ENCODE measurements at places on chromosomes 11 and 22.
A peak's percentile ranks its signal among the peaks of the same experiment; 100 is the strongest.

DNA sequence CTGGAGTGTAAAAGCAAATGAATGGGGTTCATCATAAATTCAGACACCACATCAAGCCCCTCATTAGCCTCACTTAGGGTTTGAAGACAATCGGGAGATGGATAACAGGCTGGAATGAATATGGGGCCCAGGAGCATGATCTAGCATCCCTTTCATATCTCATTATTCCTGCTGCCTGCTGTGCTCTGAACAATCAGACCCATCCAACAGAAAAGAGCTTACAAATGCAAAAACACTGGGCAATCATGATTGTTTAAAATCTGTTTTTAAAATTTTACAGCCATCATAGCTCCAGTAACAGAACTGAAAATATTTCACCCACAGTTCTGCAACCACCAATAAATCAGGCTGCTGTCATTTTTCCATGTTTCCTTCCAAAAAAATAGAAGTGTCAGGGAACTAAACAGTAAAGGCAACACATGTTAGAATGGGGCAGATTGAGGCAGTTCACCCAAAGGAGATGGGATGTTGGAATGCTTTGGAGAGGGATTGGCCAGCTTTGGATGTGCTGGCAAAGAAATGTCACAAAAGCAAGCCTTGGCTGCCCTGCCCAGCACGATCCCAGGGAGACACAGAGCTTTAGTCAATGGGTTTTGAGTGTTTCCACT lies 47.8 kb upstream of the BMAL1 start:
- DNase-seq: no peak

GRCh38 chr11:92130421-92130831 lies 94.2 kb upstream of the FAT3 start:
- no peak for DNase-seq

DNA sequence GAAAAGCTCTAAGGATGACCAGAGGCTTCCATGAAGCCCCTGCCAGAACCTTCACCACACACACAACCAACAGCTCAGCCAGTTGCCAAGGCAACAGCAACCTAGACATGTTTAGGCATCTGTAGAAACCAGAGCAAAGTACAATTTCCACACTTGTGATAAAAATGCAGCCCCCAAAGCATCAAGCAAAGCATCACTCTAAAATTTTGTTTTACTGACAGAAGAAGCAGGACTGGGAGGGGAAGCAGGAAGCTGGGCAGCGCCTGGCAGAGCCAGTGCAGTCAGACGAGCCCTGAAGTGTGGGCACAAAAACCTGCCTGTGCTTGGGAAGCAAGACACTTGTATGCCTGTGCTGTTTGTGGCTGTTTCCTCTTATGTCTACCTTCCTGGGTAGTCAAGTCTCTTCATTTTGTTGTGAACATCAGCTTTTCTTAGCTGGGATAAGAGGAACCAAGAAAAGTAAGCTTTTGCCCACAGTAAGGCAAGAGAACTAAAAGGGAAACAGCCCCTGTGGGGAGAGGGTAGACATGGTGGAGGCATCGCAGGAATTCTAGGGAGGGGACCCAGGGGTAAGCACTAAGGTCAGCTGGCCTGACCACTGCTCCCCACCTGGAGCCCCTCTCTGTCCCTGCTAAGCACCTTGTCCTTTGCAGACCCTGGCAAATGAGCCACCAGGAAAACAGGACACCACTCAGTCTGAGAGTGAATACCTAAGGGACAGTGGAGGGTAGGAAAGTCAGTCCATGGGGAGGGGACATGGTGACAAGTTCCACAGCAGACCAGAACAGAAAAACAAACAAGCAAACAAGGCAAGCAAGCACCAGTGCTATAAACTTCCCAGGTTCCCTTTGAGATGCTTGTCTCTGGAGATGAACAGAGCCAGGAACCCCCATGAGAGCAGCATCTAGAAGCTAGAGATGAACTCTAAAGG lies 13.4 kb downstream of the PACSIN2 start:
- DNase-seq: peak; percentile 21

GRCh38 chr11:5524756-5525155 lies 8.3 kb upstream of the UBQLNL start:
- no peak for DNase-seq

DNA sequence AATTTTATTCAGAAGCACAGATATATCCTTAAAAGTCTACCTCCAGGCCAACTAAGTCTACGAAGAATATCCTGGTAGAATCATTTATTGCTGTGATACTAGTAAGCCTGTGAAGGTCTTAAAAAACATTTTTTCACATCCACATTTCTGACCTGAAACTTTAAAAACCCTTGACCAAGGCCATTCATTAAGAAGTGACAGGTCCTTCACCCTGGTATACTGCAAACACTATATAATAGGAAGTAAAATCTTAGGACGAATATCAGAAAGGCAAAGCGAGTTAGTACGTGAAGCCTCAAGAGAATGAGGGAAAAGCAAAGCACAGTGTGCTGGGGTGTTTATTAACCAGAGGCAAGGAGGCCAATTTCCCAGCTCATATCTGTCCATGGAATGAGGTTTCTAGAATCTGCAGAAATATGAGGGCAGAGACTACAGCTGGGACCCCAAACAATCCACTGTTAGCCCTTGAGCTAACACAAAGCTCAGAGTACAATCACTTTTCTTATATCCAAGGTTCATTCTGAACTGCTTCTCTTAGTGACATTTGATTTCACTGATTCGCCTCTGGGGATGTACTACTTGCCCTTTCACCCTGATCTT lies 71.0 kb downstream of the AMBRA1 start:
- DNase-seq: no peak

- no peak for DNase-seq
These were observed 29.9 kb upstream of the COMT start for GRCh38 chr22:19911540-19912270.

DNA sequence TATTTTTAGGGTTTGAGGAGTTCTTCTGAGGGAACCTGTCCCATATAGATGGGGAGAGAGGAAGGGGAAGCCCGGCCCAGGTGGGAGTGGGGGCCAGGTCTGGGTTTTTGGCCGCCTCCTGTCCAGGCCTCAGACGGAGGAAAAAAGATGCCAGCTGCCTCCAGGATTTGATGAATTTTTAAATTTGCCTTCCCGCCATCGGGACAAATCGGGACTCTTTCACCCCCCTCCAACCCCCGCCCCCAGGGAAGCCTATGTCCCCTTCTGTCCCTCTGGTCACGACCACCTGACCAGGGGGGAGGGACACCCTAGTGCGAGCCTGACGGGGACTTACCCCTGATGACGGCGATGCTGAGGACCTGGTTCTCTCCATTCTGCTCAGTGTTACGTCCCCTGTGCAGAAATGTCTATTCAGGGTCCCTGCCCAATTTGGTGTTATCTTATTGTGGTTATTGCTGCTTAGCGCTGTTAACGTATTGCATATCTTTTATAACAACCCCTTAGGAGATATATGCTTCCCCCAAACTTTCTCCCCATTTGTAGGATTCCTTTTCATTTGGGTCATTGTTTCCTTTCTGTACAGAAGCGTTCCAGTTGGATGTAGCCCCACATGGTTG lies 115.9 kb upstream of the GRK3 start:
- DNase-seq: no peak

DNA sequence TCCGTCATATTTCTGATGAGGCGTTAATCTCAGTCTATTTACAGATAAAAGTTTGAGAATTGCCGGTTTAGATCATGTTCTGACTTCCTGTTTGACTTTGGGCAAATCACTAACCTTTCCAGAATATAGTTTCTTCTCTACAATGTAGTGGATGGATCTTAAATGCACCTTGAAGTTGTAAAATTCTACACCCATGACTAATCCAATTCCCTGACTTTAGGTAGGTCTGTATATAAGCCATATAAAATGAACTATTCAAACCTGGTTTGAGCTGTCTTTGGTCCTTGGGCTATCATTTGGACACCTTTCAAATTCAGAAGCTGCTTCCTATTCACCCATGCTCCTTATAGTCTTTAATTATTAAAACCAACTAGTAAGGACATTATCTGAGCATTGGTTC lies 52.2 kb upstream of the BLID start:
- DNase-seq: no peak

GRCh38 chr11:2521733-2522630 lies 77.2 kb downstream of the KCNQ1 start:
- DNase-seq: no peak

DNA sequence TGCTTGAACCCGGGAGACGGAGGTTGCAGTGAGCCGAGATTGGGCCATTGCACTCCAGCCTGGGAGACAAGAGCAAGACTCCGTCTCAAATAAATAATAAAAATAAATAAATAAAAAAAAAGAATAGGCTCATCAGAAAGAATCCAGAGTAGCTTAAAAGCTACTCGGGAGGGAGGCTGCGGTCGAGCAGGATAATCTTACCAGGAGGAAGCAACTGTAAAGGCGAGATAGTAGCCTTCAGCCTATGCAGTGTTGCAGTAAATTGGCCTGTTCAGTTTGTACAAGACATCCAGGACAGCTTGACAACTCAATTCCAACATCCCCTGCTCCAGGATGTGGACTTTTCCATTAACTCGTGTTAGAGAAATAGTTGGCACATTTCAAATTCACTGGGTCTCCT lies 1164.7 kb downstream of the LRRC4C start:
- DNase-seq: no peak

DNA sequence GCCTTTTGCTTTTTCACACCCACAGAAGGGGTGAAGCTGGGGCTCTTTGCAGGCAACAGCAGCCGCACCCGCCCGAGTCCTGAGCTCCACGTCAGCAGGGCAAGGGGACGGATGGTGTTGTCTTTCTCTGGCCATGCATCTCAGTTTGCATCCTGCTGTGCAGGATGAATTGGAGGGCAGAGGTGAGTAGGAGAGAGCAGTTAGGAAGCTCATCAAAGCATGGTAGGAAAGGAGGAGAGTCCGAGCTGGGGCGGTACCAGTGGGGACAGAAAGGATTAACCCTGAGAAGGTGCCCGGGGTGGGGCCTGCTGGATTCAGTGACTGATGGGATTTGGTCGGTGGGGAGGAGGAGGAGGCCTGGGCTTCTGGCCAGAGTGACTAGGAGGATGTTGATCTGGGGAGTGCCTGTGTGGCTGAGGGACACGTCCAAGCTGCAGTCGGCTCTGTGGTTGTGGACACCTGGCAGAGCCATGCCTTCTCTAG lies 14.6 kb downstream of the FAM83F start:
- no peak for DNase-seq

- no peak for DNase-seq
These were observed 134.0 kb downstream of the INSC start for GRCh38 chr11:15248749-15249148.

GRCh38 chr22:46726986-46727317 lies 11.1 kb downstream of the CERK start:
- DNase-seq: no peak

DNA sequence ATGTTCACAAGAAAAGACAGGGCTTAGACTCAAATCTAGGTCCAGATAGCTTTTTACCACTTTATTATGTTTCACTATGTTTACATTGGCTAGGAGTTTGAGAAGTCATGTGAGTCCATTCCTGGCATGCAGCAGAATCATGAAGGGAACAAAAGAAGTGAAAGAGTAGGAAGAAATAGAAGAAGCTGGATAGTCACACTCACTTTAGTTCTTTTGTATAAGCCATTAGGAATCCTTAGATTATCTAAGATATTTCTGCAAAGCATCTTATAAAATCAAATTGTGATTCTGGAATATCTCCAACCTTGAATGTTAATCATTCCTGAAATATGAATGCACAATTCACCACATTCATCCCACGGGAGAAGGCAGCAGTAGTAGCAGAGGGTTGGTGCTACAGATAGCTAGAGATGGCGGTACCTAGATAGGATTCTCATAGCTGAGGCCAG lies 31.9 kb downstream of the MAML2 start:
- no peak for DNase-seq

DNA sequence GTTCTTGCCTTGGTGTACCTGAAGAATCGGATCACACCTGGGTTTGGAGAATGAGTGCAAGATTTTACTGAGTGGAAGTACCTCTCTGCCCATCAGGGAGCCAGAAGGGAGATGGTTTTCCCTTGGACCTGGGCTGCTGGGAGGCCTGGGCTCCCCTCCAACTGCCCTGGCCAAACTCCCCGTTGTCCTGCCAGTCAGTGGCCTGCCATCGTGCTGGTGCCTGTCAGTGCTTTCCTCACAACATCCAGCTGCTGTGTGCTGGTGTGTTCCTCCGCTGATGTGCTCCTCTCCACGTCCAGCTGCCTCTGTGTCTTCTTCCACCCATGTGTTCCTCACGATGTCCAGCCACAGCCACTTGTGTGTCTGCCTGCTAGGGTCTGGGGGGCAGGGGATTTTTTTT lies 87.9 kb upstream of the CLPB start:
- DNase-seq: no peak

- DNase-seq: no peak
These were observed 3.2 kb downstream of the TTLL12 start for GRCh38 chr22:43183496-43184277.

DNA sequence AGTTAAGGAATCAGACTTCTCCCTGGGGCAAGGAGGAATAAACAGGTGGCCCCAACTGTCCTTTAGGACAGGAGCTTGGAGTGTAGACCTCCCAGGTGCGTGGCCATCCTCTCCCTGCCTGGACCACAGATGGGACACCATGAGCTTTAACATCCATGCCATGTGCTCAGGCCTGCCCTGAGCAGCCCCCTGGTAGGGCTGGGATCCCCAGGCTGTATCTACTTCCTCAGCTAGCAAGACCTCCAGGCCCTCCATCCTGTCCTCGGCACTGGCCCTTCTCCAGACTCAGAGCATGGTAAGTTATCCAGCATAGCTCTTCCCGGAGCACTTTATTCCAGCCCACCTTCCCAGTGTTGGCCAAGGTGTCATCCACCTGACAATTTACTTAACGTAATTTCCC lies 5.7 kb downstream of the CD6 start:
- DNase-seq: no peak

DNA sequence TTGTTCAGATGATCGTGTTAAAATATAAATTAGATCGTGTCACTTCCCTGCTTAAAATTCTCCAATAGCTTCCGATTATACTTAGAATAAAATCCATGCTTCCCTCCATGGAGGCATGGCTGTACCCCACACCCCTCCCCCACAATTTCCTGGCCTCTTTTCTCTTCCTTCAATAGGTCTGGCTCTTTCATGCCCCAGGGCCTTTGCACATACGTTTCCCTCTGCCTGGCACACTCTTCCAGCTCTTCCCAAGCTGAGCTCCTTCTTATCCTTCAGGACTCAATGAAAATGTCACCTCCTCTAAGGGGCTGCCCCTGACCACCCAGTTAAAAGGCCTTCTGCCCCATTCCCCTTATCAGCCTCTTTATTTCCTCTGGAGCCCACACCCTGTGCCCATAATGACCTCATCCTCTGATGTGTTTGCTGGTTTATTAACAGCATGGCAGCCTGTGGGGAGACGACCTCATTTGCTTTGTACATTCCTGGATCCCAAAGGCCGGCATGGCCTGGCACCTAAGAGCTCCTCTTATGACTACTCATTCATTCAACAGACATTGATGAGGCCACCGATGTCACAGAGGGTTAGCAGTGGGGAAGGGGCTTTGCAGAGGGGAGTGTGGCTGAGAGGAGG lies 9.0 kb upstream of the FLRT1 start:
- no peak for DNase-seq

Data from thymus (tissue), 14 donors.